Activated CD8-positive, alpha-beta T cell treated with anti-CD3 and anti-CD28 coated beads for 36 hours (primary cell): ENCODE measurements at places on chromosomes 7 and 10.
A peak's percentile ranks its signal among the peaks of the same experiment; 100 is the strongest.

DNA sequence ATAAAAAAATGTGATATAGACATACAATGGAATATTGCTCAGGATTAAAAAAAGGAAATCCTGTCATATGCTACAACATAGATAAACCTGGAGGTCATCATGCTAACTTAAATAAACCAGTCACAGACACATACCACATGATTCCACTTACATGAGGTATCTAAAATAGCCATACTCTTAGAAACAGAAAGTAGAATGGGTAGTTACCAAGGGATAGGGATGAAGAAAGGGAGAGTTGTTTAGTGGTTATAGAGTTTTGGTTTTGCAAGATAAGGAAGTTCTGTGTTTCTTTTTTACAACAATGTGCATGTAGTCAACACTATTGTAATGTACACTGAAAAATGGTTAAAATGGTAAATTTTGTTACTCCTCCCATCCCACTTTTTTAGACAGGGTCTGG is 30.5 kb downstream of the BICC1 start:
- DNase-seq = no peak

- no peak for DNase-seq
These were observed 4.1 kb downstream of the IFIT2 start for GRCh38 chr10:89305766-89306433.

- DNase-seq = no peak
These were observed 138.9 kb downstream of the TNS3 start for GRCh38 chr7:47443049-47443448.

GRCh38 chr7:46352004-46352954 is 431.2 kb upstream of the IGFBP3 start:
- peak; percentile 36 for DNase-seq

- no peak for DNase-seq
These were observed 123.9 kb upstream of the TCF7L2 start for GRCh38 chr10:112826018-112826697.

- DNase-seq = no peak
These were observed 20.2 kb upstream of the ELFN1 start for GRCh38 chr7:1649751-1650326.

DNA sequence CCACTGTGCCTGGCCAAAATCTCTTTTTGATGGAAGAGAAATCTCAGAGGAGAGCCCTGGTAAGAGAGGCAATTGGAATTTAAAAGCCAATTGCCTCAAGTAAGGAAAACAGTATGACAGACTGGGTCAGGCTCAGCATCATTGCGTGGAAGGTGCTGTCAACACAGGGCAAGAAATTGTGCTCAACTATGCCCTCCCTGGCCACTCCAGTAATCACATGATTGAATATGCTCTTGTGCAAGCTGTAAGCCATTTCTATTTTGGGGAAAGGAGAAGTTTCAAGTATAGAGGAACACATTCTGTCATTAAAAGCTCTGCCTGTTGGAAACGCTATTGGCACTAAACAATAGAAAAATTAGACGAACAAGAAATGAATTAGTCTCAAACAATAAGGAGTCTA is 1127.7 kb downstream of the REEP3 start:
- no peak for DNase-seq

- no peak for DNase-seq
These were observed 634.6 kb upstream of the CNTNAP2 start for GRCh38 chr7:145481985-145482384.

DNA sequence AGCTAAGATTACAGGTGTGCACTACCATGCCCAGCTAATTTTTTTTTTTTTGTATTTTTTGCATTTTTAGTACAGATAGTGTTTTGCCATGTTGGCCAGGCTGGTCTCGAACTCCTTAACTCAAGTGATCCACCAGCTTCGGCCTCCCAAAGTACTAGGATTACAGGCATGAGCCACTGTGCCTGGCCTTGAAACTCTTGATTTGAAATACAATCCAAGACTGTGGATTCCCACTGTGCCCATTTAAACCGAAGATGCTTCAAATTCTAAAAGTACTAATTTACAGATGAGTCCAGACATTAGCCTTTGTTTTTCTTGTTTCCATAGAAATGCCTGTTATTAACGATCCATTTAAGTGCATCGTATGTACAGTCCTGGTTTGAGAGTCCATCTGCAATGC is 130.9 kb downstream of the CACNA2D1 start:
- DNase-seq = no peak

GRCh38 chr7:44119829-44120380 is 3.4 kb downstream of the POLD2 start:
- no peak for DNase-seq

GRCh38 chr7:51141451-51142003 is 175.1 kb downstream of the COBL start:
- peak; percentile 16 for DNase-seq

- no peak for DNase-seq
These were observed 85.4 kb downstream of the UNCX start for GRCh38 chr7:1318051-1318450.

DNA sequence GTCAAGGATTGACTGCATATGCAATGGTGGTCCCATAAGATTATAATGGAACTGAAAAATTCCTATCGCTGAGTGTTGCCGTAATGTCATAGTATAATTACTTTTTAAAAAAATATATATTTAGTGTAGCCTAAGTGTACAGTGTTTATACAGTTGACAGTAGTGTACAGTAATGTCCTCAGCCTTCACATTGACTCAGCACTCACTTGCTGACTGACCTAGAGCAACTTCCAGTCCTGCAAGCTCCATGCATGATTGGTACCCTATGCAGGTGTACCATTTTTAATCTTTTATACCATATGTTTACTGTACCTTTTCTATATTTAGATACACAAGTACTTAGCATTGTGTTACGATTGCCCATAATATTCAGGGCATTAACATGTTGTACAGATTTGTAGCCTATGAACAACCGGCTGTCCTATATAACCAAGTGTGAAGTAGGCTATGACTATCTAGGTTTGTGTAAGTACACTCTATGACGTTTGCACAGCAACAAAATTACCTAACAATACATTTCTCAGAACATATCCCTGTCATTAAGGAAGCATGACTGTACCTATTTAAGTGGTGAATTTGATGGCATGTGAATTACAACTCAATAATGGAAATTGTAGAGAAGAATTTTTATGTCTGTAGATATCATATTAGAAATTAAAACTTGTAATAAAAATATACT is 40.9 kb downstream of the CCNY start:
- no peak for DNase-seq

DNA sequence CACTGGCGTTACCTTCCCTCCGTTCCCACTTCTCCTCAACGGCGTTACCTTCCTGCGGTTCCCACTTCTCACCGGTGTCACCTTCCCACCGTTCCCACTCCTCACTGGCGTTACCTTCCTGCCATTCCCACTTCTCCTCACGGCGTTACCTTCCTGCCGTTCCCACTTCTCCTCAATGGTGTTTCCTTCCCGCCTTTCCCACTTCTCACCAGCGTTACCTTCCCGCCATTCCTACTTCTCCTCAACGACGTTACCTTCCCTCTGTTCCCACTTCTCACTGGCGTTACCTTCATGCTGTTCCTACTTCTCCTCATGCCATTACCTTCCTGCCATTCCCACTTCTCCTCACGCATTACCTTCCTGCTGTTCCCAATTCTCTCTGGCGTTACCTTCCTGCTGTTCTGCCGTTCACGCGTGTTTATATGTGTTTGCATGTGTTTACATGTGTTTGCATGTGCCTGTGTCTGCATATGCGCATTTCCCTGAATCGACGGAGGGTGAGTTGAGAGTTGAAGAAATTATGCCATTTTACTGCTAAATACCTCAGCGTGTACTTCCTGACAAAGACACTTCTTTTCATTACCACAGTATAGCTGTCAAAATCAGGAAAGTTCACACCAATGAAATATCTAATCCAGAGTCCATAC is 23.2 kb upstream of the CFAP46 start:
- no peak for DNase-seq

GRCh38 chr10:35390843-35391152 is 54.5 kb downstream of the CCNY start:
- DNase-seq = no peak

- no peak for DNase-seq
These were observed 568.4 kb downstream of the TCERG1L start for GRCh38 chr10:130742941-130743675.

GRCh38 chr10:85043207-85043606 is 714.8 kb downstream of the CCSER2 start:
- DNase-seq = no peak

DNA sequence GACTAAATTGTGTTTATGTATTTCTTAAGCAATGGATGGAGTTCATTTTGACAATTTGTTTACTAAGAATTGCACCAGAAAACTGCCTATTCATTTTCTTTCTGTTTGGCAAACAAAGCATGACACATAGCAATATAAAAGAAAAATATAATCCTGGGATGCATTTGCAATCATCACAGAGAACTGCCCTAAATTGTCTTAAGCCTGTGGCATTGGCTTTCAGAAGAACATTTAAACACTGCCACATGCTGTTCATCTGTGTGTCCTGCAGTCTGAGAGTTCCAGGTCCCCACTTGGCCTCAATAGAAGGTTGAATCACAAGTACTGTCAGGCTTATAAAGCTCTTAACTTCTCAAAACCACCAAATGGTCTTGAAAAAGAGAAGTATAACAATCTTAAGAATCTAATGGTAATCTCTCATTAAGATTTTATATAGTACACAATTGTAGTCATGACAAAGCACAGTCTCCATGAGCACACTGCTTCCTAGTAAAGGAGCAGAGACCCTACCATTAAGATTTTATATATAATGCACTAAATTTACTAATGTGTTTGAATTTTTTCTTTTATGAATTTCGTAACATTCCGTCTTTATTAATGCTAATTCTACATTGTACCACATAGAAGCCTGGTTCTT is 29.9 kb downstream of the RNLS start:
- DNase-seq = peak; percentile 58

- no peak for DNase-seq
These were observed 43.3 kb upstream of the CYTH3 start for GRCh38 chr7:6315746-6316145.

GRCh38 chr7:1192171-1192676 is 32.2 kb upstream of the ZFAND2A start:
- DNase-seq = peak; percentile 52

- DNase-seq = no peak
These were observed 41.6 kb downstream of the NET1 start for GRCh38 chr10:5453749-5454489.

- no peak for DNase-seq
These were observed 64.2 kb upstream of the DNAJB6 start for GRCh38 chr7:157272351-157273207.

GRCh38 chr10:127934383-127934782 is 27.5 kb downstream of the PTPRE start:
- DNase-seq = no peak

- no peak for DNase-seq
These were observed 14.7 kb downstream of the CALCR start for GRCh38 chr7:93559639-93560491.

DNA sequence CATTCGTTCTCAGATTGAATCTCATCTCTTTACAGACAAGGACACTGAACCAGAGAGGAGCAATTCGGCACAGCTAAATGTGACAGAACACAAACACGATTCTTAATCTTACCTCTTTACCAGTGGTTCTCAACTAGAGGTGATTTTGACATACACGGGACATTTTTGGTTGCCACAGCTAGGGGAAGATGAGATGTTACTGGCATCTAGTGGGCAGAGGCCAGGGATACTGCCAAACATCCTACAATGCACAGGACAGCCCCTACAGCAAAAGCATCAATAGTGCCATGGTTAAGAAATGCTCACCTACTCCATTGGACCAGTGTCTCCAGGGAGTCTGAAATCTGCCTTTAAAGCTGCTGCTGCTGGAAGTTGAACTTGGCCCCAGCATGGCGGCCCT is 27.3 kb downstream of the PDE1C start:
- no peak for DNase-seq

GRCh38 chr7:1647961-1648672 is 22.0 kb upstream of the ELFN1 start:
- no peak for DNase-seq

- DNase-seq = peak; percentile 79
These were observed 41.1 kb downstream of the INSIG1 start for GRCh38 chr7:155338632-155339320.

- peak; percentile 5 for DNase-seq
These were observed 29.3 kb upstream of the C10orf53 start for GRCh38 chr10:49649936-49650723.

DNA sequence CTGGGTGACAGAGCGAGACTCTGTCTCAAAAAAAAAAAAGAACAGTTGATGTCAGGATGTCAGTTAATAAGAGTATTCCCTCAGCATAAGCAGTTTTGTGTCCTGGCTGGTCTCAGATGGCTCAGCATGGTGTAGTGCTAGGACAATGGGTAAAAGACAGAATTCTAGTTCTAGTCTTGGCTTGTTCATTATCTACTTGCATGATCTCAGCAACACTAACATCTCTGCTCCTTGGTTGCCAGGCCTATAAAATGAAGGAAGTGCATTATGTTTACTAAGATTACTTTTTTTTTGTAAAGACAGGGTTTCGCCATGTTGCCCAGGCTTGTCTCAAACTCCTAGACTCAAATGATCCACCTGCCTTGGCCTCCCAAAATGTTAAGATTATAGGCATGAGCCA is 84.3 kb upstream of the SP8 start:
- DNase-seq = no peak

GRCh38 chr10:405648-406047 is 270.4 kb downstream of the ZMYND11 start:
- DNase-seq = no peak

DNA sequence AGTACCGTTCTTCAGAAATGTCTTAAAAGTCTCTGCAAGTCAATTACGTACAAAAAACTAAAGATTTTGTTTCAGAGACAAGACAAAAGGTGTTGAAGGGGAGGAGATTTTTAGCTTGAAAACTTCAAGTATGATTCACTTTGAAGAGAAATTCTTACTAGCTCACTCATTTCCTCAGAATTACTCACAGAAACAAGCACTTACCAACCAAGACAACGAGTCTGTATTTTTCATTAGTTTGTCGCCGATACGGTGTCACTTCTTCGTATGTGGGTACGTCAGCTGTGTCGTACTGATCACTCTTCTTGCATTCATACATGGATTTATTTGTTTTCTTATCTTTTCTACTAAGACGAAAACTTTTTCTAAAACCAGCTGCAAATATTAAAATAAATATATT is 90.6 kb upstream of the ODAD2 start:
- DNase-seq = peak; percentile 13

- no peak for DNase-seq
These were observed 87.4 kb downstream of the LRRC4 start for GRCh38 chr7:127943541-127944521.

DNA sequence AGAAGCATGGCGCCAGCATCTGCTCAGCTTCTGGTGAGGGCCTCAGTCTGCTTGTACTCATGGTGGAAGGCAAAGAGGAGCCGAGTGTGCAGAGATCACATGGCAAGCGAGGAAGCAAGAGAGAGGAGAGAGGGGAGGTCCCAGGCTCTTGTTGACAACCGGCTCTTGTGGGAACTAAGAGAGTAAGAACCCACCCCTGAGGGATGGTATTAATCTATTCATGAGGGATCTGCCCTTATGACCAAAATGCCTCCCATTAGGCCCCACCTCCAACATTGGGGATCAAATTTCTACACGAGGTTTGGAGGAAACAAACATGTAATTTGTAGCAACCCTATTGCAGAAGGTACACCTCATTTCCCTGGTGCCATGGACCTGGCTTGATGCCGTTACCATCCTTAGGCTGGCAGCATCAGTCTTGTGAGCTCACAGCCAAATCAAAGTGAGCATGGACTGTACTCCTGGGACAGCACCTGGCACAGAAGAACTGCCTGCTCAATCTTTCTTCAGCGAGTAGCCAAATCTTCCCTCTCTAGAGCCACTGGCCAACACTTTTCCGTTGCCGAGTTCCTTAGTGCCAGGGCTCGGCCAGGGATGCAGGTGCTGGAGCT is 6.5 kb downstream of the BTBD16 start:
- no peak for DNase-seq
